Activated naive CD4-positive, alpha-beta T cell treated with anti-CD3 and anti-CD28 coated beads, Interleukin-2, amount 50 U/mL, for 16 hours (primary cell): ENCODE measurements at places on chromosomes 12 and 14.

DNA sequence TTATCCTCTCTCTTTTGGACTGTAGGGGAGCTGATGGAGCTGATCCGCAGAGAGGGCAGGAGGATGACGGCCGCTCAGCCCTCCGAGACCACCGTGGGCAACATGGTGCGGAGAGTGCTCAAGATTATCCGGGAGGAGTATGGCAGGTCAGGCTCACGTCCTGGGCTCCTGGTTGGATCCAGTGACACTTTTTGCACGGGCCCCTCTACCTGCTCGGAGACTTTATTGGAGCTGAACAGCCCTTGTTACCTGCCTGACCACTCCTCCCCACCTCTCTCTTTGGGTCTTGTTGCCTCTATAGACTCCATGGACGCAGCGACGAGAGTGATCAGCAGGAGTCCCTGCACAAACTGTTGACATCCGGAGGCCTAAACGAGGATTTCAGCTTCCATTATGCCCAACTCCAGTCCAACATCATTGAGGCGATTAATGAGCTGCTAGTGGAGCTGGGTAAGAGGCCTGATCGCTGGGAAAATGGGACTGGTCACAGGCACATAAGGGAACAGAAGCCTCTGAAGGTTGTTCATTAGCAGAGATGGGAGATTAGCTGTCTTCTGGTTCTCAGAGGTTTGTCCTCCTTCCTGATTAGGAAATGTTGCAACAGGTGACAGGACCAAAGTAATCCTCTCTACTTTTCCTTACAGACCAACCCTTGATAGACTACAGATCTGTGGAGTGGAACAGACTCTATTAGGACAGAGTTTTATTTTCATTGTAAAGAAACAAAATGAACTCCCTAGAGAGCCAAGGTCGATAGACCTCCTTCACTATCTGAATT lies 718 bp downstream of the EIF2B2 start:
- DNase-seq: no peak

DNA sequence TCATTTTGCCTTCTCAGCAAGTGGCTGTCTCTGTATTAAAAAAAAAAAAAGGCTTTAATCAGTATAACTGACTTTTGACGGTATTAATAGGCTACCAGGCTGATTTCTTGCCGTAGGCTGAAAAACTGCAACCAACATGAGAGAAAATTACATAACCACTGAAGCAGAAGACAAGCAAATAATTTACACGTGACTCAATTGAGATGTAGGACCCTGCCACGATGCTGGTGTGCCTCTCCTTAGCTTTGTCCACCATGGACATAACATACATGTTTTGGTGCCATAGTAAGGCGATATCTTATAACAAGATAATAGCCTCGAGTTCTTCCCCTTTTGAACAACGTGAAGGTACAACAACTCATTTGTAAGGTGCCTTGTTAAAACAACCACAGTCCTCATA lies 88.7 kb upstream of the GRIP1 start:
- DNase-seq: no peak

DNA sequence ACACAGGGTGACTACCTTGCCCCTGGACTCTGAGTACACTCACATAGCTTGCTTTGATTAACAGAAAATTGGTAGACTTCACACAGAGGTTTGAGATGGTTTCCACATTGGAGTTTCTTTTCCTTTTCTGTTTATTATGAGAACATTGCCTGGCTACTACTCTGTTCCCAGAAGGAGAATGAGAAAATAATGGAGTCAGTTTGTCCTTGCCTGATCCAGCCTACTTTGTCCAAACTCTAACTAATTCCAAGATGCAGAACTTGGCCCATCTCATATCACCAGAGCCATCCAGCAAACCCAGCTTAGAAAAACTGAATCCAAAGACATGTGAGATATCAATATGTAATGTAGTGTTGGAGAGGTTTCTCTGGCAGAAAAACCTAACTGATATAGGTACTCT lies 20.4 kb downstream of the TAS2R50 start:
- DNase-seq: no peak

GRCh38 chr14:53043027-53043581 lies 92.3 kb upstream of the FERMT2 start:
- DNase-seq: no peak

DNA sequence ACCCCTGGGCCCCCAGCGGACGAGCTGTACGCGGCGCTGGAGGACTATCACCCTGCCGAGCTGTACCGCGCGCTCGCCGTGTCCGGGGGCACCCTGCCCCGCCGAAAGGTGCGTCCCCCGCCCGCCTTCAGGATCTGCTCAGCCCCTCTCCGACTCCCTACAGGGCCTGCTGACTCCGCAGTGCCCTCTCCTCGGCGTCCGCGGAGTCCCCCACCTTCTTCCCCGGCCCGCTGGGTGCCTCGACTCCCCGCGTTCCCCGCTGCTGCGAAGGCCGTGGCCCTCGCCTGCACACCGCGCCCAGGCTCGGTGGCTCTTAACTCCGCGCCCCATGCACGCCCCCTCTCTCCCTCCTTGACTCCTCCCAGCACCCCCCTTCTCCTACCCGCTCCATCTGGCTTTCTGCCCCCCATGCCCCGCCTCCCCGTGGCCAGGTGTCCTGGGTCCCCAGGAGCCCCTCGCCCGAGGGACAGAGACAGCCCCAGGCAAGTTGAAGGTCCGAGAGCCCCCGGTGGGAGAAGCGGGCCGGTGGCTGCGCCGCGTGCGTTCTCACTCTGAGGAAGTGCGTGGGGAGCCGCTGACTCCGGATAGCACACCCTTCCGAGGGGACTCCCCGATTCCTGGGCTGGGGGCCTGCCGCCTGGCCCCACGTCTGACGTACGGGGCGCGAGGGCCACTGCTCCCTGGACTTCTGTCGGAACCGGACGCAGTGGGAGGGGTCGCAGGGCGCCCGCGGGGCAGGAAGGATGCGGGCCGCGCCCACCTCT lies 594 bp downstream of the TAMALIN start:
- peak; percentile 61 for DNase-seq

- DNase-seq: no peak
These were observed 242.0 kb downstream of the ADAMTS20 start for GRCh38 chr12:43309959-43310358.

GRCh38 chr12:109134186-109134917 lies 18.0 kb downstream of the ACACB start:
- DNase-seq: no peak

- no peak for DNase-seq
These were observed 19.7 kb upstream of the ITPK1 start for GRCh38 chr14:93135399-93135798.

DNA sequence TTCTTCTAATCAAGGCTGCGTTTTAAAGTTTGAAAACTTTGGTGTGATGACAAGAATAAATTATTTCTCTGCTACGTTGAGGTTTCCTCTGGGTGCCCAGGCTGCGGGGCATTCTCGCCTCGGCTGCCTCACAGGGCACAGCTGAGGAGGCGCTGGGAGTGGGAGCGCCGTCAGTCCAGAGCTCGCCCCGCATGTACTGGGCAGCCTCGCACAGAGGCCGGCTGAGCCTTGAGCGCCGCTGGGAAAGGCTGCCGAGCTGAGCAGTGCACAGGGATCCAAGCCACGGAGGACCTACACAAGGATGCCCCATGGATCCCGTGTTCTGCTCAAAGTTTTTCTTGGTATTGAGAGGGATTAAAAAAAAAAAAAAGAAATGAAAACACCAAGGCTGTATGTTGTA lies 11.6 kb downstream of the RFX4 start:
- no peak for DNase-seq

DNA sequence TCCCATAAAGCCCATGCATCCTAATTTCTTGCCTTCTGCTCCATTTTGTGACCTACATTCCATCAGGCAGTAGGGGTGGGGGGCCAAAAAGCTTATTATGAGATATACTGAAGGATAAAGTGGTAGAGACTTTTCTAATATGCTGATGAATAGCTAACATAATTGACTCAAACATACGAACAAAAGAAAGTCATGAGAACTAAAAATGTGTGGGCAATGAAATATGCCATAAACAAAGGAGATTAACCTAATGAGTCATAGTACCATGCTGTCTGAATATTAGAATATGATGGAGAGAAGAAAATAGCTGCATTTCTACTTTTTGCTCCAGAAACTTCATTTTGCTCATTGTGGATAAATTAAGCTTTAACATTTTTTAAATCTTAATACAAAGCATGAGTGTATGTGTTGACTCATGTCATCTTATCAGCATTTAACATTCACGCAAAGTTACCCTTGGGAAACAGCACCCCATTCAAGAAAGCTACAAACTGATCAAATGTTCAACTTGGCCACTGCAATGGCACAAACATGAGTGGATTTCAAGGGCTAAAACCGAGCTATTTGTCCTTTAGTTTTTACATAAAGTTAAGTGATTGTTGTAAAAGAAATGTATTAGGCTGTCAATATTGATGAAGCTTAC lies 64.0 kb upstream of the DIO2 start:
- no peak for DNase-seq

- no peak for DNase-seq
These were observed 84.9 kb upstream of the ADAMTS20 start for GRCh38 chr12:43636725-43637463.

DNA sequence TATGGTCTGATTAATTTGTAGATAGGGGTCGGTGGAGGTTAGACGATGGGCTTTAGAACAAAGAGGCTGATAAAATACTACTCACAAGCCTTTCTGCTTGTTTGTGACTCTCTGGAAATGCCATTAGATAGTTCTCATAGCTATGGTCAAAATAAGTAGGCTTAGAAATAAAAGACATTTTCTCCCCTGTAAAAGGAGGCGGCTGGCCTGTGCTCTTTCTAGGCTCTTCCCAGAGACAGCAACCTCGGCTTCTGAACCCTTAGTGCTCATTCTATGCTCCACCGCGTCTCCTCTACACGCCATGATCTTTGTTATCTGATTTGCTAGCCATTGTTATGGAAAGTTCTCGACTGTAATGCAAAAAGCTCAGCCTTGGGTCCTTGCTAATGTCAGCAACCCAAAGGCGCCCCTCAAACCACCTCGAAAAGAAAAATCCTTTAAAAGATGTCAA lies 64.5 kb downstream of the CRADD start:
- DNase-seq: peak; percentile 9

DNA sequence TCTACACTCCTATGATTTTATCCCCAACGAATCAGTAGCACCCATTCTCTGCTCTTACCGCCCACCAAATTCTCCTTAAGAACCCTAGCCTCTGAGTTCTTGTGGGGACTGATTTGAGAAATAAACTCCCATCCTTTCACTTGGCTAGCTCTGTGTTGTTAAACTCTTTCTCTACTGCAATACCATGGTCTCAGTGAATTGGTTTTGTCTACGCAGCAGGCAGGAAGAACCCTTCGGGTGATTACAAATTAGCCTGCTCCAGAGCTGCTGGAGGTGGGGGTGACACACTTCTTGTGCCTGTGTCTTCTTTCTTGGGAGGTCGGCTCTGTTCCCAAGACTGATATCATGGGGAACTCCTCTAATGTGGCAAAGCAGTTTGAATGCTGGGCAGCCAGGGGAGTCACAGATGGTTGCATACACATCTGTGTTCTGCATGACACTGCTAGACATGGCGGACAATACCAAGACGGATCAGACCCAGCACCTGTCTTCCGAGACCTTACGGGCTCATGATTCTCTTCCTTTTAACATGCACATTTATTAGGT lies 1.6 kb upstream of the C1S start:
- no peak for DNase-seq

DNA sequence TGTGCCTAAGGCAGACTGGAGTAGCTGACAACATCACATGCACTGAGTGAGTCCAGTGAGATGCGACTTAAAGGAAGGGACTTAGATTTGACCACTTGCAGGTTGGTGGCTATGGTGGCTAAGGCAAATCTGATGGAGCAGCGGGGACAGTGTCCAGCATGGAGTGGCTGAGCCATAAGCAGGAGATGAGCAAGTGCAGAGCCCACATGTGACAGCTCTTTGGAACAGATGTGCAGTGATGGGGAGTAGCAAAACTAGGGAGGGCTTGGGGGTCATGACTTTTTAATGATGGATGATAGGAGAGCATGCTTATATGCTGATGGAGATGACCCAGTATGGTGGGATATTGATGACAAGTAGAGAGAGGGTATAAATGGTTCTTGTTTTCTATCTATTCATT lies 80.2 kb downstream of the PELI2 start:
- DNase-seq: no peak

DNA sequence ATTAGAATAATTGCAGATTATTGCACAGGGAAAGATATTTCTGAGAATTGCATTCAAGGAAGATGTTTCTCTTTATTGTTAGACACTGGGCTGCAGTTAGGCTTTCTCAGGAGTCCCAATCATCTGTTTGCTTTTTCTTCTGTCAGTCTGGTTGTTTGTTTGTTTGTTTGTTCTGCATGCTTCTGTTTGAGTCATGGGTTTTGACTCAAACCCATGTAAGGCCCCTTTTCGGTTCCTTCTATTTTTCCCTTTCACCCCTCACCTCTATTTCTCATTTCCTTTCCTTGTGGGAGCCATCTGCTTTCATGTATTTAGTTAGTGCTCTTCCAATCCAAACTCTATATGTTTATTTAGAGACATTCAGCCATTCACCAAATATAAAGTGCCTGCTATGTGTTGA lies 25.1 kb upstream of the CISTR start:
- DNase-seq: no peak

DNA sequence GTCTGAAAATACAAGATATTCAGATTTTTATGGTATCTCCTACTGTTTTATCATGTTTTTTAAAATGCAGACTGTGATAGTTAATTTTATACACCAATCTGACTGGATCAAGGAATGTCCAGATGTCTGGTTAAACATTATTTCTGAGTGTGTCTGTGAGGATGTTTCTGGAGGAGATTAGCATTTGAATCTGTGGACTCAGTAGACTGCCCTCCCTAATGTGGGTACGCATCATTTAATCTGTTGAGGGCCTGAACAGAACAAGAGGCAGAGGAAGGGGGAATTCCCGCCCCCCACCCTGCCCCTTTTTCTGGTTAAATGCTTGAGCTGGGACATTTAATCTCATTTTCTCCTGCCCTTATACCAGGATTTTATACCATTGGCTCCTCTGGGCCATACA lies 72.1 kb downstream of the AVPR1A start:
- no peak for DNase-seq

DNA sequence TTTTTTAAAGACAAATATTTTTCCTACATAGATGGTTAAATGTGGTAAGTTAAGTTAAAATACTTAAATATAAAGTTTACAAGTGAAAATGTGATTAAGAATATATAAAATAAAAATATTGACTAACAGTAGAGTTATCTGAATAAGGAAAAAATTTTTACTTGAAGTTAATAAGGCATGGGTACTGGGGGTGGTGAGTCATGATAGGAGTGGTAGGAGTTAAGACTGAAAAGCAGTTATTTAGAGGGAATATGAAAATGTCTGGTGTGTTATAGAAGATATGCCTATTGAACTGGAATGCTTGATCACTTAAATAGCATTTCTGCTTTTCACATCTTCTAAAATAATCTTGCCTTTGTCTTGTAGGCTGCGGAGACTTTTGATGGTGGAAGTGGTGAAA lies 68.7 kb downstream of the CCDC91 start:
- no peak for DNase-seq

DNA sequence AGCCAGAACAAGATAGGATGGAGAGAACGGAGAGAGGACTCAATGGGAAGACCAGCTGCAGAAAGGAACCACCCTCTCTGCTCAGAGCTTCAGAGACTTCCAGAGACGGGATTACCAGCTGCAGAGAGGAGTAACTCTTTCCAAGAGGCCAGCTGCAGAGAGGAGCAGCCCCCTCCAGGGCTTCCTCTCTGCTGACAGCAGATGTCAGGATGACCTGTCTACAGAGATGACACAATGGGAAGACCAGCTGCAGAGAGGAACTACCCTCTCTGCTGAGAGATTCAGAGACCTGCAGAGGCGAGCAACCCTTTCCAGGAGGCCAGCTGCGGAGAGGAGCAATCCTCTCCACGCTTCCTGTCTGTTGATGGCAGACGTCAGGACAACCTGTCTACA lies 61.8 kb downstream of the KLRG1 start:
- no peak for DNase-seq
